Hepatic stellate cell (primary cell): ENCODE measurements at places on chromosomes 2 and 18.
A peak's percentile ranks its signal among the peaks of the same experiment; 100 is the strongest.

DNA sequence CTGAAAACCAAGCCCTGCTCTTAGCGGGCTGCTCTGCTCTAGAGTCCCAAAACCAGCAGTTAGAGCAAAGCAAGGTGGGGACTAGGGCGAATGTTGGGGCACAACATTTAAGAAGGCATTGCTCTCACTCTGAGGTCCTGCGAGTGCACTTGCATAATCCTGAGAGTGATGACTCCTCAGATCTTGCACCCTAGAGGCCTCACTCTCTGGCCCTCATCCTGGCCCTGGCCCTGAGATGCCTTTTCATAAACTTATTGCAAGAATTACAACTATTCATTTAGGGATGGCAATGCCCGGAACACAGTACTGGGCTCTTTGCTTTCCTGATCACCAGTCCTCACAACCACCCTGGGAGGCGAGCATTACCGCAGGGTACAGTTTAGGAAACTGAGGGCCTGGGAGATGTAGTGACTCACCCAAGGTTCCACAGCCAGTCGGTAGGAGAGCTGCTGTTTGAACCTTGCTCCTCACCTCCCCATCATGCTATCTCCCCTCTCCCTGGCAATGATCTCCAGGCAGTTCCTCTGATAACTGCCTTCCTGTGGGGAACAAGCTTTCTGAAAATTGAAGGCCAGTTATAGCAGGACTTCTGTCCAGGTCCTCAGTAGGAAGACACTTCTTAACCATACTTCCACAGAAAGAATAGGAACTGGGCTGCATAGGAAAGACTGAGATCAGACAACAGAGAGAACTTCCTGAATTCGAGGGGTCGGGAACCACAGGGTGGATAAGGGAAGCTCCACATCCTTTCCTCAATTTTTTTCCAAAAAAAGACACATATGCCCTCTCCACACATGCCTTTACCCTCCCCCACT lies 91.3 kb downstream of the TNS1 start:
- no peak for DNase-seq

DNA sequence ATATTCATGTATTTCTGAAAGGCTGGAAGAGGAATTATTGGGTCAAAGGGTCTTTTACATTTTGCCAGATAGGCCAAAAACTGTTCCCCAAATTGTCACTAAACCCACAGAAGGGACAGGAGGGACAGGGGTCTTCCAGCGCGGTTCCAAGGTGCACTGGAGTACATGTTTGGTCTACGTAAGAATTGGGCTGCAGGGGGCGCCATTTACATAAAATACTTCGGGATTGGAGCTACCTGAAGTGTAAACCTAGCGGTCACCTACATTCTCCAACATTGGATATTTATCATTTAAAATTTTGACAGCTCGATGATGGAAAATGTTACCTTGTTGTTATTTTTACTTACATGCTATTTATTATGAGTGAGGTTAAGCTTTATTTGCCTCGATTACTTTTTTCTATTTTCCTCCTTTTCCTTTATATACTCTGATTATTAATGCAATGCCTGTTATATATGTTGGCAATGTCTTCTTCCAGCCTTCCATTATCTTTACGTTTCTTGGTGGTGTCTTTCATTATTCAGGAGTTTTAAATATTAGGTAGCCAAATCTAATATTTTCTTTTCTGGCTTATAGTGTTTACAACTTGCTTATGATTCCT lies 43.0 kb upstream of the RAB6C start:
- no peak for DNase-seq

- DNase-seq: no peak
These were observed 184.6 kb upstream of the BOD1L2 start for GRCh38 chr18:56962322-56962721.

- DNase-seq: no peak
These were observed 137.9 kb downstream of the ATAD2B start for GRCh38 chr2:23789012-23789411.

DNA sequence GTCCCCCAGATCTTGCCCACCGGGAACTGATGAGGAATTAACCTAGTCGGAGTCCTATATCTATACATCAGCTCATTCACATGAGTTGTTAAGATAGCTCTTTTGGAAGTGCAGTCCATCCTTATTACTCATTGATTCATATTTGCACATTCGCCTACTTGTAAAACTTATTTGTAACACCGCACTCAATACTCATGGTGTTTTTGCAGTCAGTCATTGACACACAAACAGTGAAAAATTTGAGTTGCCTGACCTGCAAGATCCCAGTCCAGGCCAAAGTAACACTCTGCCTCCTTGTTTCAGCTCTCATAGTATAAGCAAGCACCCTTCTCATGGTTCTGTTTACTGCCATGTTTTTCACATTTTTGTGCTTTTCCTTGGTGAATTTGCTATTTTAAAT lies 180.6 kb downstream of the CTIF start:
- DNase-seq: no peak

- no peak for DNase-seq
These were observed 483.1 kb upstream of the CHST9 start for GRCh38 chr18:27668158-27668557.

GRCh38 chr2:25620077-25620476 lies 53.3 kb downstream of the DTNB start:
- DNase-seq: no peak

DNA sequence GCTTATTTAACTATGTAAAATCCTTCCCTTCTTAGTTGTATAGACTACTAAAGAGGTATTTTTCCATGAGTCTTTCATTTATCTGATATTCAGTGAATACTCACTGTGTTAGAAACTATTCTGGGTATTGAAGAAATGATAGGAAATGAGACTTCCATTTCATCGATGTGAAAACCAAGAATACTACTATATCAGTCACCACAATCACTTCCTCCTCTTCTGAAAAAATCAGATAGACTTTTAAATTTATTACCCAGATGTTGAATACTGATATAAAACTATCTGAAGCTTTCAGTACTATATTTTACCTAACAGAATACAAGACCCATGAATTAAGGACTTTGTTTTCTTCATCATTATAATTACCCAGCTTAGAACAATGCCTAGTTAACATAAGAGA lies 1801.1 kb upstream of the CELF4 start:
- no peak for DNase-seq

GRCh38 chr18:45050712-45051601 lies 370.3 kb downstream of the SETBP1 start:
- peak; percentile 69 for DNase-seq

GRCh38 chr18:44897816-44898215 lies 217.1 kb downstream of the SETBP1 start:
- no peak for DNase-seq

DNA sequence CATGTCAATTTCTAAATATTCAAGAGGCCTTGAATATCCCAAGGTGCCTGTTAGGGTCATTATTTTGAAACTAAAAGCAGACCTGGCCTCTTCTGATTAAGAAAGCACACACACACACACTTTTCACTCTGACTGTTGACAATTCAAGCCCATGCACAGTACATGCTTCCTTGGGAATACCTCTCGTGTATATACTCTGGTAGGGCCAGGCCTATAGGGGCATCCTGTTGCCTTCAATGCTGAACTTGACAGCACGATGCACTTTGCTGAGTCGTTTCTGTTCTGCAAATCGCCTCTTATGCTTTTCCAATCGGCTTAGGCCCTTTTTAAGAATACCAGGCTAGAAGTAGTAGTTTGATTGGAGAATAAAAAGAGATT lies 40.6 kb downstream of the IWS1 start:
- no peak for DNase-seq

- DNase-seq: no peak
These were observed 184.4 kb downstream of the MYO3B start for GRCh38 chr2:170362313-170362870.

- no peak for DNase-seq
These were observed 36.6 kb downstream of the CYB5A start for GRCh38 chr18:74255131-74255616.

- DNase-seq: no peak
These were observed 371.7 kb upstream of the CELF4 start for GRCh38 chr18:37937287-37937686.

DNA sequence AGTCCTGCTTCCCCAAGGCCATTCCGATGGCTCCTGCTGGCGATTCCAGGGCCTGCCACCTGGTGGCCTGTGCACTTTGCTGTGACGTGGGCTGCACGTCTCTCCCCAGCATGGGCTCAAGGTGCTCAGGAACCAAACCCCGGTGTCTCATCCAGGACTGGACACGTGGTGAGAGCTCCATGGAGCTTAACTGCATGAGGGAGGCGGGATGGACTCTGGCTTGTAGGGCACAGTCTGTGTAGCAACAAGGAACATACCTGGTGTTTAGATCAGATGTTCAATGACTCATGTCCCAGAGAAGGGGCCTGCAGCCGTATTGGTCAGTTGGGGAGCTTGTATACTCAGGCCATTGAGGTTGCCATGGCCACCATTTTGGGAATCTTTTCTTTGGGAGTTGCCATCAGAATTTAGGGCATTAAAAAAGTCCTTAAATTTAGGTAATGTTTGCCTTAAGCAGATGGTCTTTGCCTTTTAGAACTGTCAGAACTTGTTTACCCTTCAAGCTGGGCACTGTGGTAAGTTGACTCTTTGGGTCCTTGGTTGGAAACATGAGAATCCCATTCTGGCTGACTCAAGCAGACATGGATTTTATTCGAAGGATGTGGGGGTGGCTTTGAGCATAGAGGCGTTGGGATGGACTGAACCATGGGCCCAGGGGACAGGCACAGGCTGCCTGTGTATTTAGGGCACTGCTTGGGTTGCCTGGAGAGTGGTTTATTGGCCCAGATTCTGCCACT lies 21.0 kb downstream of the AGAP1 start:
- DNase-seq: no peak

- DNase-seq: no peak
These were observed 145.9 kb downstream of the GFPT1 start for GRCh38 chr2:69241093-69241492.

GRCh38 chr2:241746084-241746483 lies 11.7 kb downstream of the D2HGDH start:
- no peak for DNase-seq

GRCh38 chr2:221969087-221969829 lies 329.5 kb downstream of the PAX3 start:
- peak; percentile 13 for DNase-seq

GRCh38 chr2:2754940-2755339 lies 423.9 kb upstream of the MYT1L start:
- DNase-seq: no peak

- DNase-seq: no peak
These were observed 210.3 kb downstream of the ZRANB3 start for GRCh38 chr2:135320465-135321355.

- DNase-seq: no peak
These were observed 880.2 kb downstream of the TSN start for GRCh38 chr2:122635686-122636085.

GRCh38 chr18:36403896-36404820 lies 106.6 kb downstream of the FHOD3 start:
- DNase-seq: no peak

DNA sequence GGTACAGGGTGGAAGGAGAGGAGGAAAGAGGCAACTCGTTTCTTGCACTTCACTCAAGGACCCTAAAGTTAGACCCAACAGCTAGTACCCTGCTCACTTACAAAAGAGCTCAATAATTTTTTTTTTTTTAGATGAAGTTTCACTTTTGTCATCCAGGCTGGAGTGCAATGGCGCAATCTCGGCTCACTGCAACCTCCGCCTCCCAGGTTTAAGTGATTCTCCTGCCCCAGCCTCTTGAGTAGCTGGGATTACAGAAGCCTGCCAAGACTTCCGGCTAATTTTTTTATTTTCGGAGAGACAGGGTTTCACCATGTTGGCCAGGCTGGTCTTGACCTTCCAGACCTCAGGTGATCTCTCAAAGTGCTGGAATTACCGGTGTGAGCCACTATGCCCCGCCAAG lies 4.1 kb downstream of the ASB3 start:
- DNase-seq: no peak

DNA sequence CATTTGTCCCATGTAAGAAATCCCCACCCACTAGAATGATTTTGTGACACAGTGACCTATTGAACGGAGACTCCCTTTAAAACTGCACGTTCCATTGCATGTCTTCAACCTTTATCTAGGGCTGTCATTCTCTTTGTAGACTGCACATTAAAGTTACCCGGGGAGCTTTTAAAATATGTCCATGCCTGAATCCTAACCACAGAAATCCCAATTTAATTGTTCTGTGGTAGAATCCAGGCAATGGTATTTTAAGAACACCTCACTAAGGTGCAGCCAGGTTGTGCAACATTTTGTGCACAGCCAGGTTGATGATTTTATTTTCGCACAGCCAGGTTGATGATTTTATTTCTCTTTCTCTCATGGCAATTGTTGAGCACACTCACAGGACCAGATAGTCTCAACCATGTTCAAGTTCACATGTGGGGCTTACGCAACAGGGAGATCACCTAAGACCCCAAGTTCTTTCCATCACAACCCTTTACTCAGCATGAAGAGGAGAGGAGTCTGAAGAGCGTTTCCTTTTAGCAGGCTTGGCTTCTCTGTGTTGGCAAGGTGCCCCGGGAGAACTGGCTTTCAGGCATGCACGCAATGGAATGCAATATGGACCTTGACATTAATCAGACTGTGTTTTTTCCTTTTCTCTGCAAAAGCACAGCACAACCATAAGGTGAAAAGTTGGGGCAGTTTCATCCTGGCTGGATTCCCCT lies 467.3 kb upstream of the ETAA1 start:
- peak; percentile 26 for DNase-seq

GRCh38 chr2:39948016-39948719 lies 169.1 kb upstream of the THUMPD2 start:
- DNase-seq: no peak

DNA sequence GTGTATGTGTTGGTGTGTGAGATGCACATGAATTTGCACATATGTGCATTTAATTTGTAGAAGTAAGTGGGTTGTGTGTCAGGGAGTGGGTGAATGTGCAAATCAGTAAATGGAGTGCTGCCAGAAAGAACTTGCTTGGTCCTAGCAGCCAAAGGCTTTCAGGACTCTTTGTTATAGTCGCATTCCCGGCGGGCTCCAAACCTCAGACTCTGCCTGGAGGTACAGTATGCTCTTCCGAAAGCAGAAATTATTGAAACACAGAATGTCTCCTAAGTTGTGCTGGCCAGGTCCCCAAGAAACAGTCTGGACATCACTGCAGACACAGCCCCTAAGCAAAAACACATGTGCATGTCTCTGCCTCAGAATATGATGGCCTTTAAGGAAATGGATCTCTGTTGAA lies 232.4 kb downstream of the INSIG2 start:
- DNase-seq: no peak

GRCh38 chr2:206867006-206867405 lies 72.3 kb upstream of the CPO start:
- no peak for DNase-seq
